Right hindlimb (tissue), 1 donor: ENCODE measurements at places on chromosomes 5 and 9.

DNA sequence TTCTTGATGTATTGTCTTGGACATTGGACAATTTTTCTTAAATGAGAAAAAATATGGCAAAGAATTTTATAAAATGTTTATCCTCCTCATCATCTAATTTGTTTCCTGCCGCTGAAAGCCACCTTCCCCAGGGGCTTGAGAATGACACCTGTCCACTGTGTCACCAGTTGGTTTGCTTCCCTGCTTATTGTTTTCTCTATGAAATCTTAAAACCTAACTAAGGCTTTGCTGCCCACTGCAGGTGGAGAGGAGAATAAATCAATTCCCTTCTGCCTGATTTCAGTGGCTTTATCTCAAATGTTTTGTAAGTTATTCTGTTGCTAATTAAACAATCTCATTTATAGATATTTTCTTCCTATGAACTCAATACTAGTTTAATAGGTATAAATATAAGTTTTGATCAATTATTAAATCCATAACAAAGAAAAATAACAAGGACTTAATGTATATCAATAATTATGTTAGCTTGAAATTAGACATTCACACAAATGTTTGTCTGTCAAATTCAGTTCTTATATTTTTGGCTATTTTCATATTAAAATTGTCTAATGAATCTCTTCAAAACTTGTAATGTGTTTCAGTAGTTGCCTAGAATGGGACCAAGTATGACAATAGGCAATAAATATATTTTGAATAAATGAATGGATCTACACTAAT is 822.5 kb downstream of the PTPRD start:
- peak; percentile 21 for DNase-seq

DNA sequence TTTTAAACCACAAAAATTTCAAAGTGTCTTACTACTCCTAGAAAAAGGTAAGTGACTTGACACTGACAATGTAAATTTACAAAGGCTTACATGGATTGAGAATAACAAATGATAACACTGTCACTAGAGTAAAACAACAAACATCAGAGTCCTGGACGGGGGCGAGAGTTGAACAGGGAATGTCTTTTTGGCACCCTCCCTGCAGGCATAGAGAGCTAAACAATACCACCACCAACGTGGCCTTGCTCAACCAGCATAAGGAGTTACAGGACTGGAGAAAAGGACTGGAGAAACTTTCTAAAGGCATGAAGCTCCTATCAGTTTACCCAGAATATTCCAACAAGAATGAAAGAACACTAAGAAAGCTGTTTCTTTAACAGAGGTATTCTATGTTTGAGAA is 55.3 kb downstream of the PTBP3 start:
- DNase-seq: no peak

GRCh38 chr9:121218357-121219027 is 16.8 kb upstream of the RAB14 start:
- no peak for DNase-seq

DNA sequence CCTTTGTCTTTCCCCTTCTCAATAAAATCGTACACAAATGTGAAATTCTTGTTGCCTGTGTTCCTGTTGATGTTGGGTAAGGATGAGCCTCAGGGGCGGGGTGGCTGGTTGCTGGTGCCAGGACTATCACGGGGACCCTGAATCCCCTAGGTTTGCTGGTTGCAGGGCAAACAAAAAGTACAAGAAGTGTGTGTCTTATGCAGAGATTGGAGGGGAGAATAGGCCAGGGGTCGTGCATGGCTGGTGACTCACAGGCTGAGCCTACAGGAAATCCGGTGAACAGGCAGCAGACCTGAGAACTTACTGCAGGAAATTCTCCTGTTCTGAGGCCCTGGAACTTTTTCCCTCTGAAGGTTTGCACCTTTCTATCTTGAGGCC is 5.5 kb downstream of the ANXA2R start:
- DNase-seq: no peak

DNA sequence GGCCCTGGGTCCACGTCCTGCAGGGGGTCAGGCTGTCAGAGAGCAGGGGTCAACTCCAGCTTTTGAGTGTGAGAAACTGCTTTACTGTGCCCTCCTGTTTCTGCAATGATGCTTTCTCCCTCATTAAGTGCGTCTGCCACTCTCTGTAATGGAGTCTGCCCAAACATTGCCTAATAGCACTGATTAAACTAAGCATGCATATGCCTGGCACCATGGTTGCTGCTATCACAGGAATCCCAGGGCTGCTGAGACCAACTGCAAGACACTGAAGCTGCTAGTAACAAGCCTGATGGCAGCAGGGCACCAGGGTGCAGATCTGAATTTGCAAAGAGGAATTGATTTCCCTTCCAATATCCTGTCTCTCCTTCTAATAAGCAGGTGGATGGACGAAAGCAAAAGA is 125.3 kb downstream of the SLC24A2 start:
- DNase-seq: no peak

- DNase-seq: no peak
Measured at GRCh38 chr9:124809741-124810500, 33.0 kb downstream of the OLFML2A start.

DNA sequence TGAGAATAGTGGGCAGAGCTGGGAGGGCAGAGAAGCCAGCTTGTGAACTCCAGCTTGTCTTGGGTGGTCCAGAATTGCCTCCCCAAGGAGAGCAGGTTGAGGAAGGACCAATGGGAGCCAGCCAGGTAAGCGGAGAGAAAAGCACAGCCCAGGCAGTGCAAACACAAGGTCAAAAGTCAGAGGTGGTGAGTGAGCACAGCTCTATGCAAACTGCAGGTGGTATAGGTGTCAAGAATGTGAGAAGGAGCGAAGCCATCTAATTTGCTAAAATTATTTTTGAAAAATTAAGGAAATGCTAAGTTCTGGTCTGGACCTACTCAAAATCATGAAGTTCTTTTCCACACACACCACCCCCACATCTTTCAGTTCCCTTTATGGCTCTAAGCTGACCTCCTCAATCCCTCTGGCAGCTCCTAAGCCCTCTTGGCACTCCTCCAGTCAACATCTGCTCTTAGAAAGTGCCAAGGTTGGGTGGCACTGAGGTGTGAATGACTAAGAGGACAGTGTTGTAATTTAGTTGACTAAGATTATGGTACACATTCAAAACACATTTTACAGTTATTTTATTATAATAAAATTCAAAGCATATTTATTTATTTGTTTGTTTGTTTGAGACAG is 6.6 kb upstream of the OTULINL start:
- DNase-seq: no peak

GRCh38 chr5:55327281-55327680 is 19.5 kb downstream of the MTREX start:
- DNase-seq: no peak

GRCh38 chr5:128572930-128573319 is 34.9 kb upstream of the FBN2 start:
- DNase-seq: no peak

DNA sequence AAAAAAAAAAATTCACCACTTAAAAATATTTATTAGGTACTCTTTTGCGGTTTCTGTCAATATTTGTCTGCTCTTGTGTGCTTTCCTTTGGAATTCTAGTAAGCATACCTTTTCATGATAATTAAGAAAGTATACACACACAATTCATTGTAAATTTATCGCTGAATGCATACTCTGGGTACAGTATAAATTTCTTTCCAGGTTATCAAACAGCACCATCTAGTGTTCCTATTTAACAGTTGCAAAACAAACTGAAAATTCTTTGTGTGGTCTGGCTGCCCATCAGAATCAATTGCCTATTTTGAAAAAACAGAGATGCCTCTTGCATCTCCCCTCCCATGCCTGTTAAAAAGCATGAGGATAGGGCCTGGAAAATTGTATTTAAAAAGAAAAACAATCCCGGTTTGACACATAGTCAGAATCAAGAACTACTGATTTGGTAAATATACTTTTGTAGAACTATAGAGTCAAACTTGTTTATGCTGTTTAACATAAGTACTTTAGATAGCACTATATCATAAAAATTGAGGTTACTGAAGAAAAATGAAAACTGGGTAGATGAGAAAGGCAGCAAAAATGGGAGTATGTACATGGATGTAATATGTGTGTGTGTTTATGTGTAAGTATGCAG is 16.2 kb downstream of the PGGT1B start:
- DNase-seq: no peak

- no peak for DNase-seq
Measured at GRCh38 chr5:16615741-16616535, 859 bp downstream of the RETREG1 start.

DNA sequence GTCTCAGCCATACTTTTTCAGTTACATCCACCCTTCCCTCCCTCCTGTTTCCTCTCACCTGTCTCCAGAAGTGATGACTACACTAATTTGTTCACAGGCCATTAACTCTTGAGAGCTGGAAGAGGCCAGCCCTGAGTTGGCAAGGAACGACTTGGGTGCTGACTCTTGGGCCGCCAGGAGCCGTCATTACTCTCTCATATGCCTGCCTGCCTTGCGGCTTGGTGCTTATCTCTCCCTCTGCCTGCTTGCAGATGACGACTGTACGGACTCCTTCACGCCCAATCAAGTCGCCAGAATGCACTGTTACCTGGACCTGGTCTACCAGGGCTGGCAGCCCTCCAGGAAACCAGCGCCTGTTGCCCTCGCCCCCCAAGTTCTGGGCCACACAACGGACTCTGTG is 66.1 kb downstream of the PAPPA start:
- DNase-seq: no peak

- DNase-seq: no peak
Measured at GRCh38 chr9:105282870-105283621, 38.6 kb downstream of the SLC44A1 start.

DNA sequence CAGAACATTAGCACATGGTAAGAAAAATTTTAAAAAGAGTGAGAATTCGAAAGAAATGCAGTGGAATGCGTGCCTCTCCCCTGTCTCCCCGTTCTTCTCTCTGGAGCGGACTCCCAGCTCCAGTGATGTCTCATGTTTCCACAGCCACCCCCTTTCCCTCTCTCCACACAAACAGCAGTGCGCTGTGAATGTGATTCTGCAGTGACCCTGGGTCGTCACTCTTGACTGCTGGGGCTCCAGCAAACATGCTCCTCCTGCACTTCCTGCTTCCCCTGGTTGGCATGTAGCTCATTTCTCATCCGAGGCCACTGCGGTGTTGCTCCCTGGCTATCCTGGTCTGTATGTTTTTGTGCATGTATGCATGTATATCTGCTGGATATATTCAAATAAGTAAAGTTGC is 13.3 kb downstream of the PHF2 start:
- peak; percentile 56 for DNase-seq

DNA sequence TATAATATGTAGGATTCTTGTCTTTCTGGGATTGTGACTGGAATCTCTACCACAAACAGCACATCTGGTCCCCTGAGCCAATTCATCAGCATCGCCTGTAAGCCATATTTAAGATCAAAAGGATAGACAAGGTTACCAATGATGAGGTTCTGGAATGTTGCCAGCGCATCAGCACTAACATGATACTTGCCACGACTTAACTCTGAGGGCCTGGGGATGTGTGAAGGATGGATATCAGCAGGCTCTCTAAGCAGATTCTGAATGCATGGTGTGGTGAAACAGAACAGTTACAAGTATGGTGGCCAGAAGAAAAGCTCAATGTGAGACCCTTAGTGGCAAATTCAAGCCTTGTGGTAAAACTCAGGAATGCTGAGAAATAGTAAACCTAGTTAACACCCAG is 143.0 kb downstream of the XRCC4 start:
- DNase-seq: no peak

GRCh38 chr9:98230789-98231188 is 24.7 kb downstream of the TBC1D2 start:
- DNase-seq: no peak

DNA sequence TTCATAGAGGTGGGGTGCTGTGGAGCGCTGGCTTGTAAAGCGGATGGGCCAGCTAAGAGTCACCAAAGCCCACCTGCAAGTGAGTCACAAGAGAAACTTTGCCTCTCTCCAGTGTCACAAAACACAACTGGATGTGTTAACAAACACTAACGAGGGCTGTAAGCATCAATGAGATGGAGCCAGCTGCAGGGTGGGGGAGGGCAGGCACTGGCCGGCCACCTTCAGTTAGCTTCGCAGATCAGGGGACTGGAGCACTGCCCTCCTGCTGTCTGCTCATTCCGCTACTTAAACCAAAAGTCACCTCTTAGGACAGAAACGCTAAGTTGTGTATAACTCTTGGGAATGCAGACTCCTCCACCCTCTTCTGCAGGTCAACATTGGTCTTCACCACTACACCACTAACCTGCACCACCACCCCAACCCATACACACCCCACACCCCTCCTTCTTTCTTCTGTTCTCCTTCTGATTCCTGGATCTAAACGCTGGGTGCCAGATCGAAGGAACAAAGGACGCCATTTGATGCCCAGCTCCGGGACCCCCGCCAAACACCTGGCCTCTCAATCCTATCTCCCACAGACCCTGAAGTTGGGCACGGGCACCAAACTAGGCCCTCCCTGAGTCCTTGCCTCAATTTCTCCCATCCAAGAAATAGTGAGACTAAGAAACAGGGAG is 2.1 kb downstream of the ARSI start:
- DNase-seq: no peak

- no peak for DNase-seq
Measured at GRCh38 chr5:43041110-43041668, 1.1 kb upstream of the ANXA2R start.

GRCh38 chr9:91391412-91391811 is 29.7 kb upstream of the AUH start:
- no peak for DNase-seq

- no peak for DNase-seq
Measured at GRCh38 chr9:127142291-127142690, 19.9 kb upstream of the ANGPTL2 start.

GRCh38 chr5:160420331-160420610 is 1.4 kb upstream of the PTTG1 start:
- no peak for DNase-seq

- no peak for DNase-seq
Measured at GRCh38 chr5:72539726-72540125, 32.5 kb upstream of the ZNF366 start.

DNA sequence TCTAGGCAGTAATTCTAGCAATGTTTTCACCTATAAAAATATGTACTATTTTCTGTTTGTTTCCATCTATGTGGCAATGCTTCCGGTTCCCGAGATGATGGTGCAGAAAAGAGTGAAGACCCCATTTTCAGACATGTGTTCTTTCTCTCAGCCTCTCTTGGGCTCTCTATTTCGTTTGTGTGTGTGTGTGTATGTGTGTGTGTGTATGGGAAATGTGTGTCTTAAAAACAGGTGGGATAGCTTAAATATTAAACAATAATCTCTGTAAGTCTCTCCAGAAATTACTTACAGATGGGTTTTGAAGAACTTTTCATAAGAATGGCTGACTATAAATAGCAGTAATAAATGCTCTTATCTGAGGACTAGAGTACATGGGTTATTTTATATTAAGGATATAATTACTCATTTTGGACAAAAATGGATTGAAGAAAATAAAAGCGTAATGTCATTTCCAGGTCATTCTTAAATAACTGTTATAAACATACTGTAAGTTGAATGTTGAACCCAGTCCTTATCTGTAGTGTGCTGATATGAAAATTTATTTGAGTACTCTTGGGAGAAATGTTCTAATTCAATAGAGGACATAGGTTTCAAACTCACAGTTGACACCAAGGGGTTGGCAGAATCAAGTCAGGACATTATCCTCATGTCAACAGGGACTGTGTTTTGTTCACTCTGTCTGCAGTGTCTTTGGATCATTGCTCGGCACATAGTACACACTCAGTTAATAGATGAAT is 31.1 kb downstream of the PCSK5 start:
- DNase-seq: no peak

- DNase-seq: no peak
Measured at GRCh38 chr5:13249854-13250253, 694.6 kb downstream of the DNAH5 start.

- DNase-seq: no peak
Measured at GRCh38 chr9:136083558-136084062, 11.5 kb downstream of the NACC2 start.

- DNase-seq: no peak
Measured at GRCh38 chr5:162242416-162242815, 174.8 kb downstream of the GABRG2 start.

- DNase-seq: no peak
Measured at GRCh38 chr9:111678293-111678692, 16.9 kb downstream of the GNG10 start.
